ENCODE measurements at places on chromosomes 3 and 15. TPM values are rescaled to one million over a fixed set of nuclear protein-coding genes. Genes with fewer than 3 reads are reported as not detected.

GRCh38 chr3:132135628-132136333, 101.0 kb upstream of the CPNE4 start:
- no peak overlapping the region for H3K27ac ChIP-seq
- H3K4me1 ChIP-seq, result no peaks in the 10 kb centered on the region
- H3K36me3 ChIP-seq, result no peaks in the 10 kb centered on the region
- no peak for DNase-seq
- no peak overlapping the region for H3K4me3 ChIP-seq

GRCh38 chr3:158571969-158572765, 1.2 kb downstream of the MLF1 start:
- H3K27ac ChIP-seq, result no peak overlapping the region
- H3K4me3 ChIP-seq, result no peak overlapping the region
- no peak for DNase-seq
- H3K27me3 ChIP-seq, result no peaks in the 10 kb centered on the region
- H3K4me1 ChIP-seq, result no peaks in the 10 kb centered on the region
- H3K36me3 ChIP-seq, result no peaks in the 10 kb centered on the region

- no peak overlapping the region for H3K4me3 ChIP-seq
- DNase-seq, result no peak
- H3K36me3 ChIP-seq, result no peaks in the 10 kb centered on the region
- no peaks in the 10 kb centered on the region for H3K27me3 ChIP-seq
These were observed 82.2 kb downstream of the TRAK1 start for GRCh38 chr3:42173307-42173706.

GRCh38 chr15:49715701-49716100, 94.9 kb downstream of the DTWD1 start:
- H3K4me1 ChIP-seq, result no peaks in the 10 kb centered on the region
- H3K4me3 ChIP-seq, result no peak overlapping the region
- no peaks in the 10 kb centered on the region for H3K27me3 ChIP-seq
- no peak overlapping the region for H3K27ac ChIP-seq
- DNase-seq, result no peak

DNA sequence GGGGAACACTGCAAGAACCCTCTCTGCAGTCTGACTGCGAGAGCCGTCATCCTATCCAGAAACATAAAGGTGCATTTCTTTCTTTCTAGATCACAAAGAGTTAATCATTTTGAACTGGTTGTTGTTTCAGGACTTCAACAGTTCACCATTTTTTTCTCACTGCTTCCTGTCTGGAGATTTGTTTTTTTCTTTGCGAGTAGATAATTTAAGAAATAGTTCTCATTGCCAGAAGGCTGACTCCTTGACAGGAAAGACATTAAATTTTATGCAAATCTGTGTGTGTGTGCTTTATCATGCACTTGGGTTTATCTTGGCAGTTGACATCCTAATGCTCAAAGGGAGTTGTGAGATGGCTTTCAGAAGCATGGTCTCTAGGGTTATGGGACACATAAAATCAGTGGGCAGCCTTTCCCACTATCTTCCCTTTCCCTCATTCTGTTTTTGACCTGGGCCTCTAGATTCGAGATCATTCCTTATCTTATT, 123.5 kb upstream of the TBL1XR1 start:
- H3K4me1 ChIP-seq, result no peaks in the 10 kb centered on the region
- H3K27ac ChIP-seq, result no peak overlapping the region
- no peak overlapping the region for H3K4me3 ChIP-seq
- no peaks in the 10 kb centered on the region for H3K27me3 ChIP-seq
- DNase-seq, result no peak
- no peaks in the 10 kb centered on the region for H3K36me3 ChIP-seq

- H3K36me3 ChIP-seq, result no peaks in the 10 kb centered on the region
- DNase-seq, result no peak
- no peaks in the 10 kb centered on the region for H3K27me3 ChIP-seq
- peaks cover 2% of the 10 kb centered on the region for H3K4me1 ChIP-seq
These were observed 124.6 kb downstream of the TGFBR2 start for GRCh38 chr3:30730967-30731366.

GRCh38 chr3:23915537-23916108, 1.2 kb downstream of the NKIRAS1 start:
- H3K4me1 ChIP-seq, result peaks cover 6% of the 10 kb centered on the region
- peak overlapping the region; percentile 74 for H3K4me3 ChIP-seq
- H3K27ac ChIP-seq, result no peak overlapping the region
- H3K27me3 ChIP-seq, result no peaks in the 10 kb centered on the region

DNA sequence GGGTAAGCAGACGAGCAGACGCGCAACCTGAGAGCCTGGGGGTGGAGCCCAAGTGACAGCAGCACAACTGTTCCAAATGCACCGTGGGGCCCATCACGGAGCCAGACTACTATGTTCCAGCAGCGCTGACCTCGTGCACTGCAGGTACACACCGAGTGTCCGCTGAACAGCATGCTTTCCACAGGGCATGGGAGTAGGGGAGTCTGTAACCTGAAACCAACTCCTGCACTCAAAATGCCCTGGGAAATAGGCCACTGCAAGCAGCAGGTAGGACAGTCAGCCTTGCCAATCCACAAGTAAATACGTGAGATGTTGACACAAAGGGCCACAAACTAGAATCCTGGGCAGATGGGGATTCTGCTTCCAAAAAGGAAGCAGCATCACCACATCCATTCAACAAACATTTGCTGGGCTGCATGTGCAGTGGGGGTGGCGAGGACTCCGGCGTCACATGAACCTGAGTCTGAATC, 73.9 kb downstream of the TBC1D2B start:
- H3K36me3 ChIP-seq, result no peaks in the 10 kb centered on the region
- no peak overlapping the region for H3K4me3 ChIP-seq
- peak; percentile 78 for DNase-seq
- H3K27me3 ChIP-seq, result no peaks in the 10 kb centered on the region
- H3K27ac ChIP-seq, result peak overlapping the region; percentile 64
- H3K4me1 ChIP-seq, result peaks cover 60% of the 10 kb centered on the region

DNA sequence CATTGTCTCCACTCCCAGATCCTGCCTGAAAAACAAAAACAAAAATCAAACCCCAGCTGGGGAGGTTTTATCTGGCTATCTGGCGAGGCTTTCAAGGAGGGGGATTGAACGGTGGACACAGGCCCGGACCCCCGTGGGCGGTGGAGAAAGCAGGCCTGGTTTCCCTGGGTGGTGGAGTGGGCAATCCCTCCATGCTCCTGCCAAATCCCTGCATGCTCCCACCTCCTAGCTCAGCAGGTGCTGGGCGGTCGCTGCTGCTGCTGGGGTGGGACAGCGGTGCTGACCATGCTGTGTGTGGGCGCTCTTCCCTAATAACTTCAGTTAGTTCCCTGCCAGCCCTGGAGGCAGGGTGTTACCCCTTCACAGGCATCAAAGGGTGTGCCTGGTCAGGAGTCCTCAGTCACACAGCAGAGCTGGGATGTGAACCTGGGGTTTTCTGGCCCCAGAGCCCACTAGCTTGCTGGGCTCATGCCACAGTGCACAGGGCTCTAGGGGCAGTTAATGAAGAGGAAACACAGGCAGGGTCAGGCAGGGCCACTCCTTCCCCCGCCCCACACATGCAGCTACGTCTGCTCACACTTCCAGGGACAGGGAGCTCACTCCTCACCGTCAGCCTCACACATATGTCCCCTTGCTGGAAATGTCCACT, 15.9 kb upstream of the PLXND1 start:
- H3K27ac ChIP-seq, result no peak overlapping the region
- peaks cover 9% of the 10 kb centered on the region for H3K4me1 ChIP-seq
- no peaks in the 10 kb centered on the region for H3K36me3 ChIP-seq
- no peak overlapping the region for H3K4me3 ChIP-seq

GRCh38 chr3:169964176-169964575, 2.4 kb upstream of the SEC62 start:
- no peak overlapping the region for H3K27ac ChIP-seq
- no peaks in the 10 kb centered on the region for H3K36me3 ChIP-seq
- no peak overlapping the region for H3K4me3 ChIP-seq
- no peaks in the 10 kb centered on the region for H3K27me3 ChIP-seq

- H3K27ac ChIP-seq, result no peak overlapping the region
- H3K27me3 ChIP-seq, result no peaks in the 10 kb centered on the region
- H3K4me1 ChIP-seq, result no peaks in the 10 kb centered on the region
- H3K36me3 ChIP-seq, result no peaks in the 10 kb centered on the region
- H3K4me3 ChIP-seq, result no peak overlapping the region
These were observed 31.5 kb upstream of the MLF1 start for GRCh38 chr3:158539414-158540014.

DNA sequence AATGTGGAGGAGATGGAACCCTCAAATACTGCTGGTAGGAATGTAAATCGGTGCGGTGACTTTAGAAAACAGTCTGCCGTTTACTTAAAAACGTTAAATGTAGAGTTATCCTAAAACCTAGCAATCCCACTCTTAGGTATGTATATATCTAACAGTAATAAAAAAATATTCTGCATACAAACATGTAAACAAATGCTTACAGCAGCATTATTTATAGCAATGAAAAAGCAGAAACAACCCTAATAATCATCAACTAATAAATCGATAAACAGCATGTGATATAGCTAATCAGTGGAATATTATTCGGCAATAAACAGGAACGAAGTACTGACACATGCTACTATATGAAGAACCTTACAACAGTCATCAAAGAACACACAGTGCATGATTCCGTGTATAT, 144.7 kb downstream of the CNTN3 start:
- H3K4me3 ChIP-seq, result no peak overlapping the region
- no peak for DNase-seq
- no peak overlapping the region for H3K27ac ChIP-seq
- H3K4me1 ChIP-seq, result no peaks in the 10 kb centered on the region
- H3K27me3 ChIP-seq, result no peaks in the 10 kb centered on the region

GRCh38 chr3:39779511-39780230, 29.7 kb upstream of the MYRIP start:
- H3K27me3 ChIP-seq, result no peaks in the 10 kb centered on the region
- H3K4me1 ChIP-seq, result no peaks in the 10 kb centered on the region

GRCh38 chr3:184234224-184234623, 4.8 kb downstream of the VWA5B2 start:
- H3K36me3 ChIP-seq, result no peaks in the 10 kb centered on the region
- DNase-seq, result peak; percentile 79
- no peaks in the 10 kb centered on the region for H3K4me1 ChIP-seq
- no peak overlapping the region for H3K4me3 ChIP-seq

DNA sequence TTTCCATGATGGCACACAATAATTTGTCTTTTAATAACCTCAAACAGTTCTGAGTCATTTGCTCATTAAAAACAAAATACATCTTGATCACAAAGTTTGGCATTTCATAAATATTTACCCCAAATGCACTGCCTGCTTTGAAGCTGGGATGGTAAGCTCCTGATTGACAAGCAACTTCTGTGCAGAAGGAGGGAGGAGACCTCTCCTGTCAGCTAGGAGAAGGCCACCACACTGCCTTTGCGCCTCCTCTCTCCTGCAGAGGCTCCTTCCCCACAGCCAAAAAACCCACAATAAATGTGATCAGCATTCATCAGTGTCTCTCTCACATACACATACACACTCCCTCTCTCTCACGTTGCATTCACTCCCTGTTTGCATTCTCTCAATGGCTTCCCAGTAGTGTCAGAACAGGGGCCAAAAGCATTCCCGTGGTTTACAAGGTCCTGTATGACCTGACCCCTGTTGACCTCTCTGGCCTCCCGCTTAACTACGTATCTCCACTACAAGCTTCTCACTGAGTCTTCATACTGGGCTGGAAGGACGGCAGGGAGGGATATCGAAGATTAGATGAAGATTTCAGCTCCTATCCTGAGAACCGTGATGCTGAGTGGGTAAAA, 216.4 kb downstream of the FOXP1 start:
- H3K36me3 ChIP-seq, result no peaks in the 10 kb centered on the region
- H3K4me3 ChIP-seq, result no peak overlapping the region
- H3K27ac ChIP-seq, result no peak overlapping the region
- H3K4me1 ChIP-seq, result no peaks in the 10 kb centered on the region
- no peaks in the 10 kb centered on the region for H3K27me3 ChIP-seq

DNA sequence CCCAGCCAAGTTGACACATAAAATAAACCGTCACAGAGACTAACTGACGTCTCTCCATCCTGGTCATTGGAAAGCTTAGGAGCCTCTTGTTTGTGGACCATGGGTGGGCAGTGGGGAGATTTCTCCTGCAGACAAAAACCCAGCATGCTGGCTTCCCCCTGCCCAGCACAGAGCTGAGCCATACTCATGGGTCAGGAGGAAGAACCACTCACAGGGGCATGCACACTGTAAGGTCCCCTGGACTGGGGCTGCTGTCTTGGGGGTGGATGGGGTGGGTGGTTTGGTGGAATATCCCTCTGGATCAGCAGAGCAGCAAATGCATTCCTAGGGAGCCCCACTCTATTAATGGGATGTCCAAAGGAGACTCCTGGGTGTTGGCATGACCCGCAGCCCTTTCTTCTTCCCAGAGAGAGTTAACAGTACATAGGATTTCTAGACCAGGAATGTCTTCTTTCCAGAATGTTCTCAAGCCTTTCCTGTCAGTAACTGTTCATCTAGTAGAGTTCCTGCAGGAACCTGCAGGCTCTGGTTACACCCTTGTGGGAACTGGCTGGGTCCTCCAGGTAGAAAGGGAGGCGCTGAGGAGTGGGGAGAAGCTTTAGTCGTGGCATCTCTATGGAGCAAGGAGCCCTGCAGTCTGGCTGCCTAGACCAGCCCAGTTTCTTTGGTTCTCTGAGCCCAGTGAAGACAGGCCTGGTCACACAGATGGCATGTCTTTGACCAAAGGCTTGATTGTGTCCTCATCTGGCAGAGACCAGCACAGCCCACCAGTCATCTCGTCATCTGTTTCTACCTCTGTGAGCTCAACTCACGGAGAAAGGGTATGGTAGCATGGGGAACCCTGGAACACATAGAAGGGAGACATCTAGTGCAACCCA, 73.4 kb upstream of the PRR23C start:
- H3K4me3 ChIP-seq, result no peak overlapping the region
- H3K4me1 ChIP-seq, result peaks cover 15% of the 10 kb centered on the region
- no peaks in the 10 kb centered on the region for H3K27me3 ChIP-seq
- no peaks in the 10 kb centered on the region for H3K36me3 ChIP-seq
- no peak overlapping the region for H3K27ac ChIP-seq
- no peak for DNase-seq

Gene IL17RB
- 4.3 TPM for total RNA-seq

Gene ZBTB47
- total RNA-seq, result 7.9 TPM

Gene CCNDBP1
- 35.7 TPM for total RNA-seq

Gene RTP3
- not detected for total RNA-seq

Gene MOBP
- total RNA-seq, result not detected

Gene IQCH
- total RNA-seq, result 0.76 TPM

Gene TMEM45A
- total RNA-seq, result 15.1 TPM

Gene AVEN
- total RNA-seq, result 10.3 TPM

Gene FBLN2
- 20.4 TPM for total RNA-seq

Gene ZNF639
- total RNA-seq, result 9.9 TPM

Gene HTR3E
- 0.41 TPM for total RNA-seq

Gene HYAL3
- total RNA-seq, result 1.3 TPM

Gene MAGI1
- 27.3 TPM for total RNA-seq

Gene SAMMSON
- total RNA-seq, result not detected

Gene GP9
- total RNA-seq, result not detected

Gene C3orf85
- not detected for total RNA-seq

Gene CCDC39
- total RNA-seq, result not detected

Gene KNG1
- not detected for total RNA-seq
